ENCODE measurements at places on chromosomes 4 and X. TPM values are rescaled to one million over a fixed set of nuclear protein-coding genes. Genes with fewer than 3 reads are reported as not detected.

The BEX5 gene
- not detected for total RNA-seq

The CNGA1 gene
- total RNA-seq, result 4.7 TPM

DNA sequence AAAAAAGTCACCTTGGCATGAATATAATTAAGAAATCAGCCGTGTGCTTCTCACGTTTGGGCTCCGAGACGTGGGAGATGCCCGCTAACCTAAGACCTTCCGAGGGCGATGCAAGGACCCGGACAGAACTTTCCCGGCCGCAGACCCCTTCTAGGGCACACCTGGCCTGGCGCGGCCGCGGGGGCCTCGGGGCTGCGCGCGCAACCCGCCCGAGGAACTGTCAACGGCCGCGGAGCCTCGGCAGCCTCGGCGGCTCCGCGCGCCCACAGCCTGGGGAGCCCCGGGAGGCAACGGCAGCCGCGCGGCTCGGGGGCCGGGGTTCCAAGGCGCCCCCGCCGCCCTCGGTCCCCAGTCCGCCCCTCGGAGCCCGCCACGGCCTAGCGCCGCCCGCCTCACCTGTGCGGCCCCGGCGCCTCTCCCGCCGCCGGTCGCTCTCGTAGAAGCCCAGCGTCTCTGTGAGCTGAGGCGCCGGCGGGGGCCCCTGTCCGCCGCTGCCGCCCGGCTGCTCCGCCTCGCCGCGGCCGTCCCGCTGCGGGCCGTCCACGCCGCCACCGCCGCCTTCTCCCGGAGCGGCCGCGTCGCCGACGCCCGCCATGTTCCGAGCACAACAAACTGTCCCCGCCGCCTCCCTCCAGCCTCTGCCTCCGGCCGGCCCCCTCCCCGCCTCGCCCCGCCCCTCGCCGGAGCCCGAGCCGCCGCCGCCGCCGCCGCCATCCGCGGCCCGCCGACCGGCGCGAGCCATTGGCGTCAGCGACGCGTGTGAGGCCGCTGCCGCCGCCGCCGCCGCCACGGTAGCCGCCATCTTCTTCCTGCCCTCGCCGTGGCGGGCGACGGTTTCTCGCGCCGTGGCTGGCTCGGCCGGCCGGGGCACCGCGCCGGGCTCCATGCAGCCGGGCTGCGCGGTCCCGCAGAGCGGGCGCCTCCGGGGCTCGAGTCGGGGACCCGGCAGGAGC, at the start of gene TAPT1:
TAPT1 (minus strand) TSS at position 609 of the 953 bp plus-strand sequence; CDS start at position 595, 14 bp downstream.
- peak; percentile 64 for DNase-seq

DNA sequence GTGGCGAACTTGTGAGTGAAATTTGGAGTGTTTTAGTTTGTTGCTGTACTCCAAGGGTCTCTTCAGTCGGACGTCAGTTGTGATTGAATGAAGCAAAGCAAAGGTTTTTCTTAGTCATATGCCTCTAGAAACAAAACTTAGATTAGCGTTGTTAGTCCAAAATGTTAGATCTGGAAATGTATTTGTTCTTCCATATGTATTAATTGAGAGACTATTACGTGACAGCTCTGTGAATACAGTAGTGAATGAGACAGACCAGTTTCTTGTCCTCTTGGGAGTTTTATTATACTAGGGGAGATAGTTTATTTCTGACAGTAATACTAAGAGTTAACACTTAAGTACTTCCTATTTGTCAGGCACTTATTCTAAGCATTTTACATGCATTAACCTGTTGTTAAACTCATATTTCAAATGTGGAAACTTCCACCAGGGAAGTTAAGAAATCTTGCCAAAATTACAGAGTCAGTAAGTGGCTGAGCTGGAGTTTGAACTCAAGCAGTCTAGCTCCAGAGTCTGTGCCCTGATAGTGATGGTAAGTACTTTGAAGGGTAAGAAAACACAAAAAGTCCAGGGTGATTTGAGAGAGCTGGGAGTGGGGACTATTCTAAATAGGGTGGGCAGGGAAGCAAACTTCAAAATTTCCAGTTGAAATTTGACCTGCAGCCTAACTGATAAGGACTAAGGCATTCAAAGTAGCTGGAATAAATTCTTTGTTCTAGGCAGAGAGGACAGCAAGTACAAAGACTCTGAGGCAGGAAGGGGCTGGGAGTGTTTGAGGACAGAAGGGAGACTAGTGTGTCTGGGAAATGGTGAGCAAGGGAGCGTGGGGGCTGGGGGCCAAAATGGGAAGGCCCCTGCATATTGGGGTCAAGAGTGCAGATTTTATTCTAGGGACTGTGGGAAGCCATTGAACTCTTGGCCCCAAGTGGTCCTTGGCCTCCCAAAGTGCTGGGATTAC, 17.0 kb downstream of the ADD1 start:
- DNase-seq, result no peak

GRCh38 chrX:133859336-133859735, 126.1 kb downstream of the GPC3 start:
- no peak for DNase-seq

- no peak for DNase-seq
Measured at GRCh38 chr4:70601422-70602039, 9.5 kb downstream of the AMBN start.

DNA sequence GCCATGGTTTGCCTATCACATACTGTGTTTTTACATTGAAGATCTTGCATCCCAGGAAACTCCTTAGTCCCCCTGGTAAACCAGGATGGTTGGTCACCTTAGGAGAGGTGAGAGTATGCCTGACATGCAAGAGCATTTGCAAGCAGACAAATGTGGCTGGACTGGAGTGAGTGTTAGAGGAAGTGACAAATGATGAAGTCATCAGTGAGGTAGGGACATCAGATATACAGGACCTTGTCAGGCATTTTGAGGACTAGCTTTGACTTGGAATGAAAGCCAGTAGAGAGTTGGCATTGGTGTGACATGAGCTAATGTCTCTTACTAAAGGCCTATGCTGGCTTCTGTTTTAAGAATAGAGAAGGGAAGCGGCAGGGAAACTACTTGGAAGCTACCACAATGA, 124.9 kb downstream of the FRMPD4 start:
- DNase-seq, result no peak

The TCEAL6 gene
- total RNA-seq, result not detected

The MAGEB10 gene
- total RNA-seq, result not detected

DNA sequence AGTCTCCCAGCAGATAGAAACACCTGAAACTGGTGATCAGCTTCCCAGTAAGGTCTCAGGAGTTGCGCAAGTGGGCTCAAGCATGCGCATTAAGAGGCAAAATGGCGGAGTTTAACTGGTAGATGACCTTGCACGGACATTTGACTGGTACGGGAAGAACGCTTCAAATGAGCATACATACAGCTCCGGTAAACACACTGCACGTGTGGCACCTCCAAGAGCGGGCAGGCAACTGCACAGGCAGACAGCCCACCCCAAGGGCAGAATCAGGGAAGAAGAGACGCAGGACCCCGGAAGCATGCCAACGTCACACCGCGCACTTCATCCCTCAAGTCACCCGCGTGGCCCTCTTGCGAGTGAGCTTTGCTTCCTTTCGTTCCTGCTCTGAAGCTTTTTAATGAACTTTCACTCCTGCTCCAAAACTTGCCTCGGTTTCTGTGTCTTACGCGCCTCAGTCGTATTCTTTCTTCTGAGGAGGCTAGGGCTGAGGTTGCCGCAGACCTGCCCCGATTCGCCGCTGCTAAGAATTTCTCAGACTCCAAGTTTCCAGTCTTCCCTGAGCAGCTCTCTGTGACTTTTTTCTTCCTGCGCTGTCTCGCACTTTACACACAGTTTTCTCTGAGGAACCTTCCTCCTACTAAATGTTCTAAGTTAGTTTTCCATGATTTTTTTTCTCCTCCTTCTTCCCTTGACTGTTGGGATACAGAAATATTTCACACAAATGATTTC, 180.7 kb upstream of the ZFP42 start:
- no peak for DNase-seq

The STK32B gene
- total RNA-seq, result 0.69 TPM

DNA sequence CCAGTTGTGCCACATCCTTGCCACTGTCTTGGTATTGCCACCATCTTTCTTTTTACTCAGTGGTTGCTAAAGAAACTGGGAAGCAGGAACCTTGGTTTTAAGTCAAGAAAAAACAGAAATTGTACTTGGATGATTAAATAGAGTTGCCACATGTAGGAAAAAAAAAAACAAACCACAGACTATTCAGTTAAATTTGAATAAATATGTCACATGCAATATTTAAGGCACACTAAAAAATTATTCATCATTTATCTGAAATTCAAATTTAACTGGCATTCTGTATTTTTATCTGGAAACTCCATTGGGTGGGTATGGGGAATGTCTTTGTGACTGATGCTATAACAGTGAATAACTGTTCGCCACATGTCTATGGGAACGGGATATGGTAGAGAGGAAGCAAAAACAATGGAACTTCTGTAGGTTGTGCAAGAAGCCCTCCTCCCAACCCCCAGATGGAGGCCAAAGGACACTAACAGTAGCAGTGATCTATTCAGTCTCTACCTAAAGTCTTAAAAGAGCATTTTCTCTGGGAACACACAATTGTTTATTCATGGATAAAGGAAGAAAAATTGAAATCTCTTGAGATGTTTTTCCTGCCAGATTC, 57.0 kb upstream of the PLAC8 start:
- no peak for DNase-seq

DNA sequence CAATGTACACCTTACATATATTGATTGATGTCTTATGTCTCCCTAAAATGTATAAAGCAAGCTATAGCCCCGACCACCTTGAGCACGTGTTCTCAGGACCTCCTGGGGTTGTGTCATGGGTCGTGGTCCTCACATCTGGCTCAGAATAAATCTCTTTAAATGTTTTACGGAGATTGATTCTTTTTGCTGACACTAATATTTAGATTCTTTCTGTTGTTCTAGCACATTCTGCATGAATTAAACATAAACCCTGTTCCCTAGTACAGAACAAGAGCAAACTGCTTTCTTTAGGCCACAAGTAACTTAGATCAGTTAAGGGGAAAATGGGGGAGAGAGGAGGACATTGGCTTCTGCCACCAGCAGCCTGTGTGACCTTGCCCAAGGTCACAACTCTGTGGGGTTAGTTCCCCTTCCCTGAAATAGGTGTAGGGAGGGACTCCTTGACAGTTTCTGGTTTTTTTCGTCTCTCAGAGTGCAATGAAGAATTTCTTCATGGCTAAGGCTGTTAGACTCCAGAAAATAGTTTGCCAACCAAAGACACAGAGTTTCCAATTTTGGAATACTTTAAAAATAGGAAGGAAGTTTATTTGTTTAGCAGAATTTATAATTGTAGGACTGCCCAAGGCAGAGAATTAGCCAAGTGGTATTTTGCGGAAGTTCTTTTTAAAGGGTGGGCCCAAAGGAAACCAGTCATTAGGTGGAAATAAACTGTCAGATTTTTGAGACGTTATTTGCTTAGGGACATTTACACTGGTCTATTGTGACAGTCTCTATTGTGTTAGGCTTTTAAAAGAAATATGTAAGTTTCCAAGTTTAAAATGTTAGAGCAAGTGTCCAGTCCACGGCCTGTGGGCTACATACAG, 29.4 kb downstream of the PTTG2 start:
- DNase-seq, result no peak

The LUZP4 gene
- total RNA-seq, result not detected

The TSPYL2 gene
- total RNA-seq, result 103 TPM

- no peak for DNase-seq
Measured at GRCh38 chr4:1610791-1611500, 73.2 kb downstream of the FAM53A start.

The SAGE1 gene
- total RNA-seq, result not detected

The SLC4A4 gene
- total RNA-seq, result 4.9 TPM

DNA sequence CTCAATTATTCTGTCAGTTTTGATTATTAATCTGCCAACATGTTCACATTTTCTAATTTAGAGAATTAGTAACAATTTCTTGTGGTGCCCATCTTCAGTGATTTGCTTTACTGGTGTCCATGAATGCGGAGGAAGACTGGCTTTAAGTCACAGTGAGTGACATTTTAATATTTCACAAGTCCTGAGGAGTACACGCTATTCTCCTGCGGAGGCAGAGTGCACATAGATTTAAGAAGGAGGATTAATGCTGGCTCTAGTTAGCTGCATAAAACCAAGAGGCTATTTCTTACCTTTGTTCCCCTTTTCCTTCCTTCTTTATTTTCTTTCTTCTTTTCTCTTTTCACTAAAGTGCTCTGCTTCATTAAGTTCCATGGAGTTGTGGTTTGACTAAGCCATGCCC, 495.2 kb upstream of the IGFBP7 start:
- DNase-seq, result no peak

GRCh38 chr4:183396227-183396637, 48.2 kb upstream of the CDKN2AIP start:
- no peak for DNase-seq

Data from mesothelial cell of epicardium (in vitro differentiated cells).